Kidney capillary endothelial cell (primary cell): ENCODE measurements at places on chromosomes 3 and 15.

DNA sequence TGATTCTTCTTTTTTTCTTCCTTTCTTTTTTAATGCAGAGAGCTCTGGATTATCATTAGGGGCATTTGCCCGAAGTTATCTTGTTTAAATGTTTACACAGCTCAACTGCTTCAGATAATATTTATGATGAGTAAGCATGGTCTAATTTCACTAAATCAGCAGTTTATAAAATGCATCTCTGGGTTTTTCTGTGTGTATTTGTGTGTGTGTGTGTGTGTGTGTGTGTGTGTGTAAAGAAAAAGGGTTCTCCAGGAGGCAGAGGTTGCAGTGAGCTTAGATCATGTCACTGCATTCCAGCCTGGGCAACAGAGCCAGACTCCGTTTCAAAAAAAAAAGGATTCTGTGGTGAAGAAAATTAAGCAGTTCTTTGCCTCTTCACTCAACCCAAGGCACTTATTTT is 25.9 kb upstream of the TNFSF10 start:
- no peak for DNase-seq

- DNase-seq: no peak
Observed at GRCh38 chr15:66308531-66308930, 15.2 kb downstream of the DIS3L start.

- no peak for DNase-seq
Observed at GRCh38 chr3:12544652-12545472, 437 bp downstream of the MKRN2OS start.

GRCh38 chr3:118607915-118608820 is 426.5 kb downstream of the IGSF11 start:
- no peak for DNase-seq

DNA sequence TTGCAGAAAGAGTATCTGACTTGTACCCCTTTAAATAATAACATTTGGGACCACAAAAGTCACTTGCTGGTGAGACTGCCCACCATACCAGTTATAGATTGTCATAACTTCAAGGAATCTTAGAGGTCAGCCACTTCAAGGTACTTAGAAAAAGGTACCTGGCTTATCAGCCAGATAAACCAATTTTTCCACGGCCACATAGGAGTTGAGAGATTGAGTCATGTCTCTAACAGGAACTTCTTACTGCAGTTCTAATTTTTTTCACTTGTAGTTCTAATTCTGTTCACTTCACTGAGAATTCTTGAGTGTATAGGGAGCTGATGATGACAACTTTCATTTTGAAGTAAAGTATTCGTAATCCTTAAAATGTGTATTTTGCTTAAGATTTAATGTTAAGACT is 317.1 kb upstream of the CBLB start:
- no peak for DNase-seq
